ENCODE measurements at places on chromosomes 7 and 10.

DNA sequence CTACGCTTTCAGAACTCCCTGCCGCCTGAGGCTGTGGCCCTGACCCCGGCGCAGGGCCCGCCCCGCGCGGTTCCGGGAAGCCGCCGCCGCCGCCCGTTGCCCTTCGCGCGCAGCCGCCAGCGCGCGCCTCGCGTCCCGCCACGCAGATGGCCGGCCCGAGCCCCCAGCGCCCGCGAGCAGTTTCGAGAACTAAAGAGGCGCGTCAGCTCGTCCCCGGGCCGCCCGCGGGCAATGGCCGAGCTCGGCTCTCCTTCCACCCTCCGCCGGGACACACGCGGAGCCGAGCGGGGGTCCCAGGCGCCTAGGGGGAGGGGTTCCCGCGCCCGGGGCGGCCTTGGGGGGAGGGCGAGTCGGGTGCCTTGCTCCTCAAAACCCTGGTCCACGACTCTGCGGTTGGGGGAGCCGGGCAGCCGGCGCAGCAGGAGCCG is 1.8 kb downstream of the HNRNPF start:
- DNase-seq, result peak; percentile 61

DNA sequence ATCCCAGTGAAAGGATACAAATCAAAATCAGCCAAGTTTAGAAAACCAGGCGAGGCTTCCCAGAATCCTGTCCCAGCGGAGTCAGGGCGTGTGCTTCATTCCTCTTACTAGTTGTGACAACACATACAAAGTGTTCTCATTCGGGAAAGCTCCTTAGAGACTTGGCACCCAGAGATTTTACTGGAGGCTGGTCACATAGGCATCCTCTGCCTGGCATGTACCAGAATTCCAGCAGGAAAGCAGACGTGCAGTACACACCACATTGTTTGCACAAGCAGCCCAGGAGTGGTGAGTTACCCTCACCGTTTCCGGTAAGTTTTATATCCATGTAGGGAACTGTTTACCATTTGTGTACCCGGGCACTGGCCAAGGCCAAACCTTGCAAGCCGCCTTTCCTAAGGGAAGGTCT is 34.9 kb downstream of the MMRN2 start:
- DNase-seq, result no peak

- DNase-seq, result no peak
Observed at GRCh38 chr7:82501346-82501745, 57.8 kb upstream of the CACNA2D1 start.

GRCh38 chr10:51269821-51270220 is 195.5 kb downstream of the PRKG1 start:
- peak; percentile 25 for DNase-seq

- DNase-seq, result no peak
Observed at GRCh38 chr7:51142741-51143385, 173.7 kb downstream of the COBL start.
